ENCODE measurements at places on chromosomes 5 and 9.

- no peak for DNase-seq
These were observed 49.1 kb upstream of the VDAC1 start for GRCh38 chr5:134053840-134054338.

- no peak for DNase-seq
These were observed 431.0 kb upstream of the MEF2C start for GRCh38 chr5:89313804-89314588.

- DNase-seq, result no peak
These were observed 26.8 kb downstream of the ZNF346 start for GRCh38 chr5:177049285-177049684.

- no peak for DNase-seq
These were observed 4.7 kb upstream of the C9orf57 start for GRCh38 chr9:72065076-72065475.

DNA sequence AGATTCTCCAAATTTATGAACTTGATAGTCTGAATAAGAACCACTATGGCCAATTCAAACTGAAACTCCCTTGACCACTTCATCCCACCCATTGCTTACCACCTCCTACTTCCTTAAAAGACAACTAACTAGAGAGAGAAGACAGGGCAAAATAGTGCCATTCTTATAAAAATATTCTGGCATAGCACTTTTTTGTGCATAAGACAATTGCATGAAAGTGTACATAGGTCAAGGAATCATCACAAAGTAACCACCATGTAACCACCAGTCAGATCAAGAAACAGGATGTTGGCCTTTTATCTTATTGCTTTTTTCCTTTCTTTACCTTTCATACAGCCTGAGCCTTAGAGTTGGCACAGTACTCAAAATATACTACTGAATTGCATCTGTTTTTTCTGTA is 8.1 kb upstream of the ARSB start:
- DNase-seq, result no peak

- DNase-seq, result no peak
These were observed 61.6 kb downstream of the CXXC5 start for GRCh38 chr5:139709582-139710318.

DNA sequence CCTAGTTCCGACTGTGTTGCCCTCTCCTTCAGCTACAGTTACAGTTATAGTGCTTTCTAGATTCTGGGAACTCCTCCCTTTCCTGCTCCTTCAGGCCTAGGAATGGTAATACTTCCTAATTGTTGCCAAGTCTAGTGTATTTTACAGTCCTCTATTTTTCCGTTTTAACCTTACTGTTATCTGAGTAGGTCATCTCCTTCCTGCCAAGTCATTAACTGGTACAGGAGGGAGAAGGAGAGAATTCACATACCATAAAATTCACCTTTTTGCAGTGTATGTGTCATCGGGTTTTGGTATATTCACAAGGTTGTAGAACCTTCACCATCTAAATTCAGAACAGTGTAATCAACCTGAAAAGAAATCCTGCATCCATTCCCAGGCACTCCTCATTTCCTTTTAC is 335.4 kb upstream of the MEF2C start:
- no peak for DNase-seq

DNA sequence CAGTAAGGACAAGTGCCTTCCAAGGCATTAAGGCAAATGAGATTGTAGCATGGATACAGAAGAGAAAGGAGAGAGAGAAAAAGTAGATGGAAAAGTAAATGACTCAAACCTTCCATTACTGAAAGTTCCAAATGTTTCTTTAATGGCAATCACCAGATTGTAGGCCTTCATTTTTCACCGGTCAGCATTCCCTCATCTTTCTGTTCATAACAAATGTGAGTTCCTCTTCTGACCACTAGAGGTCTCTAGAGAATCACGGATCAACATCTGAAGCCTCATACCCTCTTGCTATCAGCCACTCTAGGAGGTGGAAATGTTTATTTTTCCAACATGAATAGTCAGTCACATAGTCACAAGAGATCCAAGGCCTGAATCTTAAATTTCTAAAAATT is 73.6 kb upstream of the RPS23 start:
- DNase-seq, result no peak

- no peak for DNase-seq
These were observed 8.8 kb downstream of the TENT4A start for GRCh38 chr5:6722015-6722414.

- no peak for DNase-seq
These were observed 118.3 kb downstream of the COL5A1 start for GRCh38 chr9:134759913-134760312.

DNA sequence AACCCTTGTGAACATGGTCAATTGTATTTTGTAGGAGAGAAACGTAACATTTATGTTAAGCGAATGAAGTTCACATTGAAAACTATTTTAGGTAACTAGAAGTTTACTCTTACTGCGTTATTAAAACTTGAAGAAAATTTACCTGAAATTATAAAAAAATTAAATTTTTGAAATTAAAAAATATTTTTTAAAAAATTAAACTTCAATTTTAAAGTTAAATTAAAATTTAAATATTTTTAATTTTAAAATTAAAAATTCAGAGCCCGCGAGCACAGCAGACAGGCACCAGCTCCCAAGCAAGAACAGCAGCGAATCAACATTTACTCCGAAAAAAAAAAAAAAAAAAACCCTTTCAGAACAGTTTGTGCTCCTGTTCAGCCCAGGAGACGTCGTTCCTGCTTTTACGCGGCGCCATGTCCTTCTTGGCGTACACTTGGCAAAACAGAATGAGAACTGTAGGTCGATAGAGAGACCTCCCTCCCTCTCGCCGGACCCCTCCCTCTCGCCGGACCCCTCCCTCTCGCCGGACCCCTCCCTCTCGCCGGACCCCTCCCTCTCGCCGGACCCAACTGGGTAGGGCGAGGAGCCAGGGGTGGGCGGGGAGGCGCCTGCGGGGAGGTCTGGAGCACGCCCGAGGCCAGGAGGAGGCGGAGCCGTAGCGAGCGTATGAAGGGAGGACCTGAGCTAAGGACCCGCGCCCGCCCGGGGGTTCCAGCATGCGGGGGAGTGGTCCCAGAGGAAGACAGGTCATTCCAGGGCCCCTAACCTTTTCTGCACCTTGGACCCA is 235.8 kb downstream of the ROR2 start:
- DNase-seq, result peak; percentile 43

- DNase-seq, result no peak
These were observed 264.7 kb upstream of the CCNG1 start for GRCh38 chr5:163172540-163173338.

DNA sequence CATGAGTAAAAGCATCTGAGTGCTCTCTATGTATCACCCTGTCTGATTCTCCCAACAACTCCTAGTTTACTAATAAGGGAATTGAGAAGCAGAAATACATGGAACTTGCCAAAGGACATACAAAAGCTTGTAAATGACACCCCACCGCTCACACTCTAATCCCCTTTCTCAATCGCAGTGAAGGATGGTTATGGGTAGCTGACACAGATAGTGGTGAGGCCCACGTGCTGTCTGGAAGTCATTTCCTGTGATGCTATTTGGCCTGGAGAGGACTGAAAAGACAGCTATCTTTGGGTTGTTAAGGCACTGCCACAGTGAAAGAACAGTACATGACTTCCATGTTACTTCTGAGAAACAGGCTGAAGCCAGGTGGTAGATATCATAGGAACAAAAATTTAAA is 117.0 kb downstream of the GLIS3 start:
- no peak for DNase-seq

DNA sequence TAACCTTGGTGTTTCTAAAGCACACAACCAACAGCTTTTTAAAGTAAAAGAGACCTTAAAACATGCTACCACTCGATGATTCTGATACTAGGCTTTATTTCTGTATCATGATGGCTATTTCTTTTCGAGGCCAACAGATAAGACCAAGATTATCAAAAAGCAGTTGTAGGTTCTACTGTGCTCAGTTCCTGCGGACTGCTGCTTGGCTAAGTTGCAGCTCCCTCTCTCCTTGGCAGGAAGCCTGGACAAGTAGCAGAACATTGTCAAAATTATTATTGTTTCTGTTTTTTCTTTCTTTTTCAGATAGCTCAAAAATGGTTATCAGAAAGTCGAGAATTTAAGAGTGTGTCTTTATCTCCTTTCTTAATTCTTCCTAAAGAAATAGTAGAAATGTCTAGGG is 607.6 kb downstream of the PTPRD start:
- DNase-seq, result no peak

GRCh38 chr9:124454296-124454695 is 4.0 kb downstream of the ADGRD2 start:
- no peak for DNase-seq

DNA sequence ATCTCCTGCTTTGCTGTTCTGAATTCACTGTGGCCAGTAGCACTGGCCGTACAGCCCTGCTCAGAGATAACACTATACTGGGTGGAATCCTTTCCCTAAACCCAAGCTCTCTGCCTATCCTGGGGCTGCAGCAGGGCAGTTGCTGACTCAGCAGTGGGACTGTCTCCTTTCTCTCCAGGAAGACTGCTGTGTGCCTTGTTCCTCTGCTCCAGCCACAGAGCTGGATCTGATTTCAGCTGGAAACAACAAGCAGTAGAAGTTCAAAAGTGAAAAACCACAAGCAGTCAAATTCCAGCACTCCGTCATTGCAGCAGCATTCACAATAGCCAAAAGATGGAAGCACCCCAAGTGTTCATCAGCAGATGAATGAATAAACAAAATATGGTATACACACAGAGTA is 105.0 kb downstream of the FBXL7 start:
- DNase-seq, result no peak

- no peak for DNase-seq
These were observed 84.4 kb downstream of the CDH18 start for GRCh38 chr5:19903611-19904010.

DNA sequence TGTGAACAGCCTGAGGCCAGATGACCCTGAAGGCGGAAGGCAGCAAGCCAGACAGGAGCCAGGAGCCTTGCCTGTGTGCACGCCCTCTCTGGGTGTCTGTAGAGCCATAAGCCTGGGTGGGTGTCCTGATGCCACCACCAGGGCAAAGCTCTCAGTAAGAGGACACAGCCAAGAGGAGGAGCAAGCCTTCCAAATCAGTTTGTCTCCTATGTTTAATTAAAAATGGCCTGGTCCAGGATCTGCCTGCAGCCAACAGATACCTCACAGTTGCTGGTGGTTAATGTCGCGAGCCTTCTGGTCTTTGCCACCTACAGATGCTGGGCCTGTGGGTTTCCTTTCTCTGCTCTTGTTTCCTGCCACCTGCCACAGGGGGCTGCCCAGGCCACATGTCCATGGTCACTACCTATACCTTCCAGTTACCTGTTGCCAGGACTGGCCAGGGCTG is 56.9 kb downstream of the SYK start:
- no peak for DNase-seq

DNA sequence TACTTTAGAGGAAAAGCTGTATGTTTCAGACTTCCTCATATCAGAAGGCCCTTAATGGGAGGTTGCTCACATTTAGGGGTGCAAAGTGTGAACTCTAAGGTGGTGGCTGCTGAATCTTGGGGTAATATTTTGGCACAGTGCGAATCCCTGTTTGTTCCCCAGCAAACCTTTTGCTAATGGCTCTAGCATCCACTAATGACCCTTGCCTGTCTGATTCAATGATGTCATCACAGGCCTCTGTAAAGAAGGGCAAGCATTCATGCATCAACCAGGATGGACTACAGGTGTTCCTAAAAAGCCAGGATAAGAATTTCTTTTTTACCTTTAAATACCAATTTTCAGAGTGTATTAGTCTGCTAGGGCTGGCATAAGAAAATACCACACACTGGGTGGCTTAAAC is 20.4 kb downstream of the TMEM171 start:
- no peak for DNase-seq

DNA sequence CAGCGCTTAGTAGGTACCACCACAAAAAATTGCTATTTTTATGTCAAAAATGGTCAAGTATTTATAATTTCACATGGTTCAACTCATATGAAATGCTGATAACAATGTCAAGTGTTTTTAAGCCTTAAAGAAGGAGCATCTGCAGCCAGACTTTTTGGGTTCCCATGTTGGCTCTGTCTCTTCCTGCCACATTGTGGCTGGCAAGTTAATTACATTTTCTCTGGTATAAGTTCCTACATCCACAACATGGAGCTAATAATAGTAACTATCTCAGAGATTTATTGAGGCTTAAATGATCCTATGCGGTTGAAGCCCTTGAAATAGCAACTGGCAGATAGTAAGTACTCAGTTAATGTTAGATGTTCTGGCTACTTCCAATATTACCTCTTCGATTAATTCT is 5.4 kb downstream of the ATP10B start:
- DNase-seq, result no peak

- no peak for DNase-seq
These were observed 153.4 kb downstream of the ZNF462 start for GRCh38 chr9:107016383-107016782.

- DNase-seq, result no peak
These were observed 116.1 kb upstream of the TNC start for GRCh38 chr9:115234094-115234493.

GRCh38 chr5:118548761-118549720 is 439.3 kb downstream of the DTWD2 start:
- DNase-seq, result no peak

GRCh38 chr9:79061752-79062616 is 509.8 kb upstream of the TLE4 start:
- no peak for DNase-seq

DNA sequence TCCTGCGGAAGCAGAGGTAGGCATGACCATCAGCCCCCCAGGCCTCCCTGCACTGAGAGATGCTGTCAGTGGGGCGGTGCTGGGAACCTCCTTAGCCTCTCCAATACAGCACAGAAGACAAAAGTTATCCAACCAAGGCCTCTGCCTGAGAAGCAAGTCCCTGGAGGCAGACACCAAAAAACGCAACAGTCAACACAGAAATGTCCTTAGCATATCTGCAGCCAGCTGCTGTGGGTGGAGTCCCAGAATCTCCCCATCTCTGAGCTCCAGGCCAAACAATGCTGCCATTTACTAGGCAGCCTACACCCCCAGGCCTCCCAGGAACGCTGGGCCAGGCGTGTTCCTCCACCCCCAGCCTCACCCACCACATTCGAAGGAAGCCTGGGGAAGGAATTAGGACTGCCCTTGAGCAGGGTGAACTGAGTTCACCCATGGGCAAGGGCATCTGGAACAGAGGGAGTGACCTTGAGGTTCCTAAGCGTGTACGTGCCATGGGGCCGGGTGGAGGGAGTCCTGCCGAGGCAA is 43.7 kb downstream of the STK10 start:
- DNase-seq, result no peak

- no peak for DNase-seq
These were observed 7.7 kb upstream of the TSLP start for GRCh38 chr5:111063709-111064322.

DNA sequence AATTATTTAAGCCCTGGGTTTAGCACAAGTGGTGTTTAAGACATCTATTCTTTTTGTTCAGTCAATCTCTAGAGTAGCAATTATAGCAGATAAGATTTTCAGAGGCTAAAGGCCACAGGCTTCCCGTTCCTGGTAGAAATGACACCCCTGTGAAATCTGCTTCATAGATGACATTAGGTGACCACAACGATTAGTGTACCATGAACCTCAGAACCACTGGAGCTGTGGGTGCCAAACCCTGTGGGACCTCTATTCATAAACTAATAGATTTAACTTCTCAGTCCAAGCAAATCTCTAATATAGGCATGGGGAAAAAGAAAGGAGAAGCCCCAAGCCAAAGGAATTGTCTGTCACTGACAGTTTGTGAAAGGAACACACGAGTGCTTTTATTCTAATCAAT is 207.4 kb downstream of the ARRDC3 start:
- no peak for DNase-seq

All from iPS DF 6.9 (cell line).